ENCODE measurements at places on chromosomes 4 and X. TPM values are rescaled to one million over a fixed set of nuclear protein-coding genes. Genes with fewer than 3 reads are reported as not detected.

ZBED1 gene
- 34.6 TPM for total RNA-seq

DMRTC1 gene
- total RNA-seq, result not detected

MAGED4 gene
- total RNA-seq, result 7.1 TPM

TEX11 gene
- not detected for total RNA-seq

ZNF330 gene
- total RNA-seq, result 34.4 TPM

AADAT gene
- 13.5 TPM for total RNA-seq

GABRG1 gene
- 1.4 TPM for total RNA-seq

UGT2B15 gene
- total RNA-seq, result not detected

Measured in sciatic nerve (tissue), 2 donors.